Left renal cortex interstitium (tissue), 4 donors: ENCODE measurements at places on chromosomes 4 and X. TPM values are rescaled to one million over a fixed set of nuclear protein-coding genes. Genes with fewer than 3 reads are reported as not detected.

GRCh38 chr4:148664636-148665035, 222.4 kb upstream of the NR3C2 start:
- no peak for DNase-seq

- no peak for DNase-seq
These were observed 20.0 kb downstream of the ADD1 start for GRCh38 chr4:2863649-2864048.

- no peak for DNase-seq
These were observed 78.3 kb upstream of the ARSJ start for GRCh38 chr4:114057746-114058145.

DNA sequence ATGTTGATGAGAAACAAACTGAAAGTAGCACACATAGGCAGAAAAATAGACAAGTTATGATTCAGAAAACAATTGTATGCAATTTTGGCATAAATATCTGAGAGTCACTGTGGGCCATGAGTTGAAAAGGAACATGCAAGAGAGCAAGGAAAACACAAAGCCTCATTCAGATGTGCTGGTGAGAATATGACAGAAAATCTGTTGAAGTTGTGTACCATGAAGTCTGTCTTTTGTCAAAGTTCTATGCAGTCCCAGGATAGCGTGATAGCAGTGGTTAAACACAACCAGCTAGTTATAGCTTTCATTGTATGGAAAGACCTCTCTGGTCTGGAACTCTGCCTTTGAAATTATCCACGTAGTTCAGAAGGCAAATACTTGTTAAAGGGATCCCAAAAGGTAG, 53.0 kb downstream of the TMEM154 start:
- no peak for DNase-seq

DNA sequence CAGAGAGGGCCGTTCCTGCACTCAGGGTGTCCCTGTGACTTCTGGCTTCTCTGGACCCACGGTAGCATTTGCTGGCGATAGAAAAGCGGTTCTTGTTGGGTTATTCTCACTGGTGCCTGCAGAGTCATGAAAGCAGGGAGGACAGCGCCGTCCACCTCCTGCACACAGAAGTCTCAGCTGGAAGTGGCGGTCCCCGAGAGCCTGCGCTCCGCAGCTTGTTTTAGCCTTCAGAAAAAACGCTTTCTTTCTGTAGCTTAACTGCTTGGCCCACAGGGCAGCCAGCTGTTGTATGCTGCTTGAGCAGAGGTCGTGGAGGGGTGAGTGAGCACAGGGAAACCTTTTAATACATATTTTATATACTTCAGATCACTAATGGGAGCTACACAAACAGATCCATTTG, 400.7 kb upstream of the FAT1 start:
- DNase-seq: peak; percentile 32

DNA sequence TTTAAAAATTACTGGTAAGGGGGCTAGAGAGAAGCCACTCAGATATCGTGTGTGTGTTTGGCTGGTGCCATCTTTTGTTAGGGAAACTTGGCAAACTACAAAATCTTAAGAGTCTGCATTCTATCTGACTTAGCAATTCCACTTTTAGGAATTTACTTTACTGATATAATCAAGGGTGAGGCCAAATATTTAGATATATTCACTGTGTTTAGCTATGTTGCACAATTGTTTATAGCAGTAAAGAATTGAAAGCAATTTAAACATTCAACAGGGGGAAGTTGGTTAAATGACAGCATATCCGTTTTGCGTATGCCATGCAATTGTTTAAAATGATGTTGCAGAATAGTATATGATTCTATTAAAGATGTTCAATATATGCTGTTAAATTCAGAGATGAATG, 6.4 kb upstream of the HERC3 start:
- DNase-seq: no peak

DNA sequence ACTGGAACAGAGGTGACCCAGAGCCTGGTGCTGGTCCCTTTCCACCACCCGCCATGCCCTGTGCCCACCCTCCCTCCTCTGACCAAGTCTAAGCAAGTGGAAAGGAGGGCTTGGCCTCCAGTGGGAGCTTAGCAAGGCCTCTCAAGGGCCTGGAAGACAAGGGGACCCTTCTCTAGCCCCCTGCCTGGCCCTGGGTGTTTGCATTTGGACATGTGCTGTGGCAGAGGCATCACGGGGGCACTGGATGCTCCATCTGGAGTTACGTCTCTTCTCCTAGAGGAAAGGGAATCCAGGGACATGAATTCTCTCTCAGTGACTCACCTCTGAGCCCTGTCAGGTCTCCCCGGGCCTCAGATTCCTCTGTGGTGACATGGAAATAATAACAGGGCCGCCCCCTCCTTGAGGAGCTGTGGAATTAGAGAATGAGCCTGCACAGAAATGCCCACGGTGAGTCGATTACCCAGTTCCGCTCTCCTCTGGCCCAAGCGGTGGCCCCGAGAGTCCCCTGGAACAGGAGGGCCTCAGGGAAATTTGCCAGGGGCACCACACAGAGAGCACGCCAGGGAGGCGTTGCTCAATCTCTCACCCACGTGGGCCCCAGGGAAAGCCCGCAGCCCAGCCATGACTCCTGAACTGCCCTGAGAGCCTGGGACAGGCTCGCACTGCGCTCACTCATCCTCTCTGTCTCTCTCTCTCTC, 189.6 kb downstream of the BCOR start:
- DNase-seq: no peak

DNA sequence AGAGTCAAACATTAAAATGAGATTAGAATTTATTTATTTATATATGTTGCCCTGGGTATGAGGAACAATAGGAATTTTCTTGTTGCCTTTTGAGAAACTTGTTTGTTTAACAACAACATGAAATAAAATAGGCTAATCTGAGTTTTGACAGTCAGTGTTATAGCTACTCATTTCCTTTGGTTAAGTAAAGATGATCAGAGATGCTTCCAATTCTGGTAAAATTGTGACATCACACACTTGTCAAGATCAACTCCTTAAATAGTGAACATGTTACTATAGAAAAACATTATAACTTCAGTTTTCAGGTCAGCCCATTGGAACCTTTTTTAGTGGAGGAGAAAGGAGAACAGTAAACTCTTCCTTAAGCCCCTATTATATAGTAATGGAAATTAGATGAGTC, 136.1 kb downstream of the STIM2 start:
- no peak for DNase-seq

DNA sequence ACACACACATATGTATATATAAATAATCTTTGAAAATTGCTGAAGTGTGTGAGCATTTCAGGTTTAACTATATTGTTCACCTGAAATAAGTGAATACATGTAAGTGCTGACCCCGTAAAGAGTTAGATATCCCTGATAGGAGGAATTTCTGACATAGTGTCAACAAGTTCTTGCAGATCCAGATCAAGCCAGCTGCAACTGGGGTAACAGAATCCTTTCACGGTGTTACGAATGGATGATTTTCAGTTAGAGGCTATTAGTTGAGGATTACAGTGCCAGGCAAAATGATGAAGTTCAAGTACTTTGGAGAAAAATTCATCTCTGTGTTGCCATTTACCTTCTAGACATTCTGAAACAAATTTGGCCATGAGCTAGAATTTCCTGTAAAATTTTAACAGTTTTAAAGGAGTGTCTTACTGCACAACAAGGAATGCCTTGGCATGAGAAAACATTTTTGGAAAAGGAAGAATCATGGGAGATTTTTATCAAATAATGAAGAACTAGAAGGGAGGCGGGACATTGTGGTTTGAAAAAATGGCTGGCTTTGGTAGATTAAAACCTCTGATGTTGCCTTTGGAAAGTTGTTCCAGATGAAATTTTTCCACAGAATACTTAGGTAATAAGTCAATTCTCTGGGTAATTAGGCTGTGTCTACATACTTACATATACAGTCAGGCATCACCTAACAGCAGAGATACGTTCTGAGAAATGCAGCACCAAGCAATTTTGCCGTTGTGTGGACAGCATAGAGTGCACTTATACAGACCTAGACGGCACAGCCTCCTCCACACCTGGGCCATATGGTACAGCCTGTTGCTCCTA, 84.4 kb upstream of the FAT1 start:
- DNase-seq: no peak

DNA sequence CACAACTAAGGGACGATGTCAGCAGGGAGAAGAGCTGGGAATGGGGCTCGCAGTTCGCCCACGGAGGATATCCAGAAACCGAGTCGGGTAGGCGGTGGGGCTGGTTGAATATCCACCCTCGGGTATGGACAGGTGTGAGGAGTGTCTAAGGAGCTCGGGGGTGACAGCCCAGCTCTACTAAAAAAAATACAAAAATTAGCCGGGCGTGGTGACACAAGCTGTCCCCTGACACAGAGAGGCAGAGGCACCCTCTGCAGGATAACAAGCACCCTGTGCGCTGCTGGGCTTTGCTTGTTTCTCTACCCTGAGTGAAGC, 12.2 kb upstream of the ASMTL start:
- DNase-seq: no peak

- DNase-seq: peak; percentile 69
These were observed at the start of gene SEC24D for GRCh38 chr4:118835571-118836300. Gene SEC24D, minus strand, starts transcription at chr4:118836126. Its CDS starts 2,430 bp downstream, at chr4:118833696.

The RAB40AL gene
- 0.83 TPM for polyA plus RNA-seq

The TLL1 gene
- 2.0 TPM for polyA plus RNA-seq

The XK gene
- 1.8 TPM for polyA plus RNA-seq

The MAGEA1 gene
- not detected for polyA plus RNA-seq
